ENCODE measurements at places on chromosomes 12 and 14.

DNA sequence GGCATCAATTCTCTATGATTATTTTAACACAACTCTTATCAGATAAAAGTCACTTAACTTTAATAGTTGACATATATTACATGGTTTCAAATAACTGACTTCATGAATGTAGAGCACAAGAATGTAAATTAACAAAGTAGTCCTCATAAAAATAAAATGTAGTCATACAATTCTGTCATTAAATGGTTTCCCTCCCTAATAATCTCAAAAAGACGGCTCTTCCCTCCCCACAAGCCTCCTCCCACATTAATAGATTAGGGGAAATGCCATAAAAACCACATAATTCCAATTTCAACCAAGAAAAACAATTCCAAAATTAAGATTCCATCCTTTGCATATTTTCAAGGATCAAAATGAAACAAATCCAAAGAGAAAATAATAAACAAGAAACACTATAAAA is 36.7 kb downstream of the SPTLC2 start:
- DNase-seq = no peak

GRCh38 chr12:111570084-111570961 is 28.8 kb downstream of the ATXN2 start:
- DNase-seq = no peak

DNA sequence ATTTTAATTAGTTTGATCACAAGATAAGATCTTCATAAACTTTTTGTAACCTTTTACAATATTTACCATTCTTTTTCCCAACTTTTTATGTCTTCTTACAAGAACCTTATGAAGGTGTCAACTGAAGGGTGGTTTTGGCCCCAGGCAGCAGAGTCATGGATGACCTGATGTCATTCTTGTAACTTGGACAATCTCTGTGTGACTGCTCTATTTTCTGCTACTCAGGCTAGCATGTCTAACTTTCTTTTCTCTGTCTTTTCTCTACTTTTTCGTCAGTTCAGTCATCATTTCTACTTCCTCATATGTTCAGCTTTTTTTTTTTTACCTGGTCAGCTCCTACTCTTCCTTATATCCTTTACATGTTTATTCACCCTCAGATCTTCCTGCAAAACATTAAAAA is 150.7 kb upstream of the PTPRQ start:
- DNase-seq = no peak

DNA sequence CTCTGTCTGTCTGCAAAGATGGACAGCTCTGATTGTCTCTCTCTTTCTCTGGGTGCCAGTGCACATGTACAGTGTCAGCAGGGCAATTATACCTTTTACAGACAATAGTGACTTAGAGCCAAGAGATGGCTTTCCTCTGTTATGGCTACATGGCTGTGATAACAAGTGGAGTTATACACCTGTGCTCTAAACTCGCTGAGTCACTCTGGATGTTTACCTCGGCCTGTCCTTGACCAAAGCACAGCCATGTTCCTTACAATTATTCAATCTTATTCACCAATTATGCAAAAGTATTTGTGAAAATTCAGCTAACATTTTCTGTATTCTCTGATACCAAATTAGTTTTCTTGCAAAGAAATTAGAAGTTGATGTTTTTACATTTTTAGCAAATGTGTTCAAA is 475.5 kb upstream of the CCDC196 start:
- no peak for DNase-seq

DNA sequence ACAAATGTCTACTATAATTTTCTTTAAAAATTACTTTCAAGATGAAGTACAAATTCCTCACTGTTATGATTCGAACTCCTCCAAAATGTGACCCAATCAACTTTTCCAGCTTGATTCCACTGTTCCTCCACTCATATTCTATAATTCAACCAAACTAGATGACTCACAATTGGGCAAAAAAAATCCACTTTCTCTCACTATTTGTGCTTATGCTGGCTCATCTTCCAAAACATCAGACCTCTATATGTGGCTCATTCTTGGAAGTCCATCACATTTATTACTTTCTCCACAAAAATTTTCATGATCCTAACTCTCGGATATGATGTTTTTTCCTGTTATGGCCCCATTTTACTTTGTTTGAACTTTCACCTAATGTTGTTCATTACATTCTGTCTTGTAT is 26.9 kb upstream of the RXYLT1 start:
- no peak for DNase-seq

DNA sequence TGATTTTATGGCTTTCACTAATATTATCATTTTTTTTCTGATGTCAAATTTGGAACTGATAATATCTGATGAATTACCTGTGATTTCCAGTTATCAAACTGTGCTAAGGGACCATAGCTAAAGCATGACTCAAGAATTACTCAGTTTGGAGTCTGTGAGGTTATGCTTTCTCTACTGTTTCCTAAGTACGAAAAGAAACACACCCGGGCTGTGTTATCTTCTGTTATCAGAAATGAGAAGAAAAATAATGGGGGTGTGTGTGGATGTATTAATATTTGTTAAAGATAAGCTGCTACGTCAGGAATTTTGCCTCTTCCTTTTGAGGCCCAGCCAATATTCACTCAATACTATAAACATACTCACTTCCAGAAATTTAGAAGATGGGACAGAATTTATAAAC is 1401.9 kb upstream of the FLRT2 start:
- no peak for DNase-seq

DNA sequence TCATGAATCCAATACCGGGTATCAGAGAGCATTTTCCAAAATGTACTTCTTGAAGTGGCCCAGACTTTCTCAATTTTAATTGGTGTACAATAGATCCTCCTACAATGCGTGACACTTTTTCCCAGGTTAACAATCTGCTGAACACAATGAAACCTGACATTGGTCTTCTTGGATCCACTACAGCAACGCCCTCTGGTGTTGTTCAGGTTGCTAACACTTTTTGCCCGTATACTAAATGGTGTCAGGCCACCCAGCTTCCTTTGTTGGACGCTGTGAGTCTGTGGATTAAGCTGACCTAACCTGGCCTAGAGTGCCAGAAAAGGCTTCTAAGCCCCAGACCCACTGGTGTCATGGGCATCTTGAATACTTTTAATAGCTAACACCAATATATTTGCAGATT is 89.2 kb downstream of the KCNK10 start:
- DNase-seq = no peak

- no peak for DNase-seq
These were observed 51.3 kb downstream of the WBP11 start for GRCh38 chr12:14751986-14752385.

- no peak for DNase-seq
These were observed 9.4 kb downstream of the GALNT16 start for GRCh38 chr14:69269381-69269780.

GRCh38 chr14:20436363-20436755 is 393 bp upstream of the KLHL33 start:
- DNase-seq = no peak

DNA sequence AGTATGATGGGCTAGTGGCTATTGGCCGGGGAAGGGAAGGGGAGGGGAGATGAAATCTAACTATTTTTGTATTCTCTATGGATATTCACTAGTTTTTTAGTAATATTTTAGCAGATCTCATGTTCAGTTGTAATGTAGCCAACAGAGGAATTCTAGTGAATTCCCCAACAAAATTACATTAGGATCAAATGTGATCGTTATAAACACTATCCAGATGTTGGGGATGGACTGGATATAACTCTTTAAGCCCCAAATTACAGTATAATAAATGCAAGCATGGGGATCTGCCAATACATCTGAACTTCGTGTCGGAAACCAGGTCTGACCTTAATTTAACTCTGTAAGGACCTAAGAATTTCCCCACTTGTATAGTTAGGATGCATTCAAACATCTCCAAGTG is 21.5 kb downstream of the LLPH start:
- no peak for DNase-seq

Data from activated B cell treated with CpG ODN at 0.5 μM for 24 hours (primary cell).